Progenitor cell of endocrine pancreas (in vitro differentiated cells): ENCODE measurements at places on chromosomes 6 and 20. TPM values are rescaled to one million over a fixed set of nuclear protein-coding genes. Genes with fewer than 3 reads are reported as not detected.

DNA sequence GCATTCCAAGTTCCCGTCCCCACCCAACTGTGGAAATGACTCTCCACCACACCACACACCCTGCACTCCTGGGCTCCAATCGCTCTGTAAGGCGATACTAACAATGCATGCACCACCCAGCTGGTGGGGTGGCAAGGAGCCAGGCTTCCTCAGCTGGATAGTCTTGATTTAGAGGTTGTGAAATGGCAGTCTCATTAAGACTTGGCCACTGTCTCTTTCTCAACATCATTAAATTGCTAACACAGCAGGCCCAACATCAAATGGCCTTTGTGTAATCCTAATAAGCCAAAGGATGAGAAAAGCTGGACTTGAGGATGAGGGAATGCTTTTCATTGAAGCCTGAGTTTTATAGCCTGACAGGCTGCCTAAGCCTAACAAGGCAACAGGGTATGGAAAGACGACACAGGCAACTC lies 223.7 kb downstream of the GMDS start:
- no peak overlapping the region for H3K27ac ChIP-seq
- peaks cover 1% of the 10 kb centered on the region for H3K36me3 ChIP-seq
- no peak for DNase-seq
- peaks cover 21% of the 10 kb centered on the region for H3K27me3 ChIP-seq
- H3K4me1 ChIP-seq: peaks cover 5% of the 10 kb centered on the region

The SLC17A9 gene
- 8.0 and 8.3 TPM in 2 replicates for total RNA-seq

The FABP7 gene
- 6.8 and 7.2 TPM in 2 replicates for total RNA-seq

- H3K27me3 ChIP-seq: no peaks in the 10 kb centered on the region
- DNase-seq: no peak
- H3K36me3 ChIP-seq: no peaks in the 10 kb centered on the region
- no peak overlapping the region for H3K4me3 ChIP-seq
These were observed 263.2 kb upstream of the RNF217 start for GRCh38 chr6:124699038-124699437.

GRCh38 chr20:11047559-11047958 lies 373.8 kb upstream of the JAG1 start:
- no peak overlapping the region for H3K27ac ChIP-seq
- no peak overlapping the region for H3K4me3 ChIP-seq
- H3K36me3 ChIP-seq: peaks cover 1% of the 10 kb centered on the region
- no peak for DNase-seq
- peaks cover 4% of the 10 kb centered on the region for H3K4me1 ChIP-seq

- no peak for DNase-seq
- no peaks in the 10 kb centered on the region for H3K36me3 ChIP-seq
- no peak overlapping the region for H3K27ac ChIP-seq
- no peak overlapping the region for H3K4me3 ChIP-seq
- peaks cover 17% of the 10 kb centered on the region for H3K27me3 ChIP-seq
These were observed 162.0 kb upstream of the RNF217 start for GRCh38 chr6:124800222-124800621.

The TMEM200A gene
- total RNA-seq: 13.0 and 13.6 TPM in 2 replicates

The CTCFL gene
- total RNA-seq: not detected in 2 replicates

The ATP6V1G2 gene
- total RNA-seq: 1.5 TPM in 2 replicates

The KIF25 gene
- not detected in 2 replicates for total RNA-seq

The VWA7 gene
- total RNA-seq: 9.5 and 11.6 TPM in 2 replicates

DNA sequence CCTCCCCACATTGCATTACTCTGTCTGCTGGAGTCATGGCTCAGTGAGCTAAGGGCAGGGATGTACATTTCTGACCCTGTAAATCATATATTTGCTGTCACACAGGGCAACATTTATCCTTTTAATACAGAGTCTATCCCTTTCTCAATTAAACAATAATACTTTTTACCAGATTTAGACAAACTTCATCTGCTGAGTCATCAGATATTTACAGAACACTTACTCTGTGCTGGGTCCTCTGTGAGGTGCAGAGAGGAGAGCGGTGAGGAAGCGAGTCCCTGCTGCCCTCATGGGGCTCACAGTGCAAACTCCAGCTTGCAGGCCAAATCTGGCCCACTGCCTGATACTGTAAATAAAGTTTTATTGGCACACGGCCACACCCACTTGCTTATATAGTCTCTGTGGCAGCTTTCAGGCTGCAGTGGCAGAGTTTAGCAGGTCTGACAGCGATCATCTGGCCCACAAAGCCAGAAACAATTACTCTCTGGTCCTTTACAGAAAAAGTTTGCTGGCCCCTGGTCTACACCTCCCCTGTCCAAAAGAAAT lies 144.5 kb downstream of the CDH26 start:
- no peak overlapping the region for H3K4me3 ChIP-seq
- H3K4me1 ChIP-seq: no peaks in the 10 kb centered on the region
- no peaks in the 10 kb centered on the region for H3K36me3 ChIP-seq
- DNase-seq: no peak

The VSX1 gene
- not detected in 2 replicates for total RNA-seq

- DNase-seq: no peak
- H3K27me3 ChIP-seq: no peaks in the 10 kb centered on the region
- H3K4me3 ChIP-seq: no peak overlapping the region
- no peak overlapping the region for H3K27ac ChIP-seq
- H3K36me3 ChIP-seq: no peaks in the 10 kb centered on the region
- peaks cover 9% of the 10 kb centered on the region for H3K4me1 ChIP-seq
These were observed 127.8 kb downstream of the HFE start for GRCh38 chr6:26214803-26215584.

- H3K36me3 ChIP-seq: no peaks in the 10 kb centered on the region
- peak; percentile 51 for DNase-seq
- H3K4me3 ChIP-seq: no peak overlapping the region
- no peak overlapping the region for H3K27ac ChIP-seq
- no peaks in the 10 kb centered on the region for H3K27me3 ChIP-seq
- H3K4me1 ChIP-seq: no peaks in the 10 kb centered on the region
These were observed 28.4 kb downstream of the LYRM2 start for GRCh38 chr6:89610149-89610642.

DNA sequence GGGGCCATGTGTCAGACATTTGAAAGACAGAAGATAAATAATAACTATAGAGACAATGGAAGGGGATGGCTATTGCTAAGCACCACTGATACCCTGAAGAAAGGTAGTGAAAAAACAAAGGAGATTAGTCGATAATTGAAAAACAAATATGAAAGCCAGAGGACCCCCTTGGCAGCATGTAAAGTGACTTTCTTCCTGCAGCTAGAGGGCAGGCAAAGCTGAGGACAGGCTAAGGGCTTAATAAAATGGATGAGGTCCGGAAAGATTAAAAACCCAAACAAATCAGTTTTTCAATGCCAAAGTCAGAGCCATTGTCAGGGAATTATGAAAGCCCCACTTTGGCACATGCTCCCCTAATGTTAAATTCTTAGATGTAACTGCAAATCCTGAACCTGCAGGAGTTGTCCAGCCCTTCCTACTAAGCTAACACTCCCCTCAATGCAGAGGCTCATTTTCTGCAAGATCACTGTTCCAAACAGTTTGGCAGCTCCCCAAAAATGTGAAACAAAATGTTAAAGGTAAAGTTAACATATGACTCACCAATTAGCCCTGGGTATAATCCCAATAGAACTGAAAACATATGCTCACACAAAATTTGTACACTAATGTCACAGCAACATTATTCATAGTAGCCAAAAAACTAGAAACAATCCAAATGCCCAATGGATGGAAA lies 1177.9 kb downstream of the GRIK2 start:
- no peak overlapping the region for H3K4me3 ChIP-seq
- H3K4me1 ChIP-seq: peaks cover 6% of the 10 kb centered on the region
- H3K27ac ChIP-seq: no peak overlapping the region
- H3K27me3 ChIP-seq: no peaks in the 10 kb centered on the region
- no peak for DNase-seq

The DACT2 gene
- 30.5 and 33.2 TPM in 2 replicates for total RNA-seq

- no peak for DNase-seq
- H3K27me3 ChIP-seq: no peaks in the 10 kb centered on the region
- no peaks in the 10 kb centered on the region for H3K36me3 ChIP-seq
These were observed 31.5 kb upstream of the IRAK1BP1 start for GRCh38 chr6:78835817-78836216.

GRCh38 chr20:14951105-14951504 lies 613.7 kb upstream of the FLRT3 start:
- H3K36me3 ChIP-seq: no peaks in the 10 kb centered on the region
- H3K27me3 ChIP-seq: no peaks in the 10 kb centered on the region
- H3K4me3 ChIP-seq: no peak overlapping the region

The SLC29A1 gene
- total RNA-seq: 24.1 and 26.2 TPM in 2 replicates
